Activated T-helper 1 cell treated with anti-CD3 and anti-CD28 coated beads, Interleukin-12 subunit alpha, Interleukin-12 subunit beta, Interleukin-2, Interleukin-4 antibody, amounts not matched to agents 30 ng/mL and 10 ng/mL and 1 ng/mL, durations not matched to agents 14 hours and 24 hours and 36 hours (primary cell): ENCODE measurements at places on chromosomes 2 and 18. TPM values are rescaled to one million over a fixed set of nuclear protein-coding genes. Genes with fewer than 3 reads are reported as not detected.

Gene NMUR1
- total RNA-seq, result 0.05 TPM in 1 of 2 replicates, not detected in the other

Gene DPP10
- total RNA-seq, result not detected in 2 replicates

Gene MEP1B
- 0.20 TPM in 1 of 2 replicates, not detected in the other for total RNA-seq

Gene GREB1L
- not detected in 2 replicates for total RNA-seq
